Stimulated activated CD8-positive, alpha-beta memory T cell treated with anti-CD3 and anti-CD28 coated beads, Interleukin-15, amount 100 ng/mL, for 1 hour (primary cell): ENCODE measurements at places on chromosomes 4 and X.

GRCh38 chrX:95505721-95506120 lies 1178.9 kb upstream of the DIAPH2 start:
- DNase-seq, result no peak

DNA sequence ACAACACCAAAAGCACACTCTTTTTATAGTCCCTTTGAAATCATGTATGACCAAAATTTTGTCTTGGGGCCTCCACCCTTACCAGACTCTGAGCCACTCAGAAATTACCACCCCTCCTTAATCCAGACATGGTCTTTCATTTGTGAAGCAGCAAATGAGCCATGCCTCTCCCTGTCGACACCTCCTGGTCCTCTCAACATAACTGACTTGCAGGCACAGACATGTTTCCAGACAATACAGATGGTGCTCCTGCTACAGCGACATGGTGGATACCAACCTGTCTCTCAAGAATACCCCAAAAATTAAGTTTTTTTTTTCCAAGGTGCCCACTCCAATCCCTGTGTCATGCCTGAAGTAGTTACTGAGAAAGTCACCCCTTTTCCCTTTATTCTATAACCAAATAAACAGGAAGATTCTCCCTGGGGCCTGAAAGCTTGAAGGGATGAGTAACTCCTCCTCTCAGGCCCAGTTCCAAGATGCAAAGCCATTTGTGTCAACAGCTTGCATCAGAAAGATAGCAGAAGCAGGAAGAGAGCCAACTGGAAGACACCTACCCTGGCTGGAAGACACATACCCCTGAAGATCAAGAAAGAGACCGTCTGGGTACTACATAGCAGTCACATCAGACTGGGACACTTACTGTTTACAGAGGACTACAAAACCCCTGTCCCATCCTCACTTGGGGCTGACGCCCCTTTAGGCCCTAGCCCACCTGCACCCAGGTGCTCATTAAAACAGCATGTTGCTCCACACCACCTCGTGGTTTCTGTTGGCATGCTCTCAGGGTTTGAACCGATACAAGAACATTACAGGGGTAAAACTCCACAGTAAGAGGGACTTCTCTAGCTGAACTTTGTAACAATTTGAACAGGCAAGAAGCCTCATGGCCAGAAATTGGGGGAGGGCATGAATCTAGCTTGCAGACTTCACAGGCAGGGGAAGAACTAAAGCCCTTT lies 5.5 kb upstream of the UGT2B17 start:
- no peak for DNase-seq

DNA sequence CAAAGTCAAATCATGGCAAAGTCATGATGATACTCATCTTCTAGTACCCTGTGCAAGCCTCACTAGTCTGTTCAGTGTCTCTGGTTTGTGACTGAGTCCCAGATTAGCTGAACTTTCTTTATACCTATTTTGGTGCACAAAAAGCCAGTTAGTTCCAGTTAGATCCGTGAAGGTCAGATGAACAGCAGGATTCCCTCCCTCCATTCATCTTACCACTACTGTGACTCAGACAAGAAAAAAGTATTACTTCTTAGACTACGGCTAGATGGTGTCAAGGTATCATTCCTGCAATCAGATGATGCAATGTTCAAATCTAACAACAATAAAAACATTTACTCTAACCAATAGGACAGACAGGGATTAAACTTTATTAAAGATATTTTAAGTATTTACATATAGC lies 30.4 kb downstream of the ARHGEF6 start:
- no peak for DNase-seq

GRCh38 chr4:5619913-5620625 lies 88.3 kb downstream of the EVC2 start:
- no peak for DNase-seq

GRCh38 chr4:134278675-134279074 lies 77.1 kb upstream of the PABPC4L start:
- DNase-seq, result no peak

- no peak for DNase-seq
Observed at GRCh38 chr4:122503214-122503613, 46.7 kb upstream of the IL2 start.

DNA sequence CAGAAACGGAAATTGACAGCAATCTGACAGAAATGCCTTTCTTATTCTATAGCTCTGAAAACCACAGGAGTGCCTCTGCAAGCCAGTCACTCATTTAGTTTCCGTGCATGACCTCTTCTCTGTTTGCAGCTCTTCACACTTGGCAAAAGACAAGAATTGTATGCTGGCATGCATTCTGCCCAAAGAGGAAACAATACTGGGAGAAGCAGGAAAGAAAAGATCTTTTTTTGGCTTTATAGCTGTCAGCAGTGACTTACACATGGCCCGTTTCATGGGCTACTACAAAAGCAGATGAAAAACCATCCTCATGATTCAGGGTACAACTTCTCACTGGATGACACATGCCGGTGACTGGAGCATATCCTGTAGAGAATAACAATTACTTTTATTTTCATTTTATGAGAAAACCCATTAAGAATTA lies 249.4 kb downstream of the ADAMTS3 start:
- DNase-seq, result no peak

DNA sequence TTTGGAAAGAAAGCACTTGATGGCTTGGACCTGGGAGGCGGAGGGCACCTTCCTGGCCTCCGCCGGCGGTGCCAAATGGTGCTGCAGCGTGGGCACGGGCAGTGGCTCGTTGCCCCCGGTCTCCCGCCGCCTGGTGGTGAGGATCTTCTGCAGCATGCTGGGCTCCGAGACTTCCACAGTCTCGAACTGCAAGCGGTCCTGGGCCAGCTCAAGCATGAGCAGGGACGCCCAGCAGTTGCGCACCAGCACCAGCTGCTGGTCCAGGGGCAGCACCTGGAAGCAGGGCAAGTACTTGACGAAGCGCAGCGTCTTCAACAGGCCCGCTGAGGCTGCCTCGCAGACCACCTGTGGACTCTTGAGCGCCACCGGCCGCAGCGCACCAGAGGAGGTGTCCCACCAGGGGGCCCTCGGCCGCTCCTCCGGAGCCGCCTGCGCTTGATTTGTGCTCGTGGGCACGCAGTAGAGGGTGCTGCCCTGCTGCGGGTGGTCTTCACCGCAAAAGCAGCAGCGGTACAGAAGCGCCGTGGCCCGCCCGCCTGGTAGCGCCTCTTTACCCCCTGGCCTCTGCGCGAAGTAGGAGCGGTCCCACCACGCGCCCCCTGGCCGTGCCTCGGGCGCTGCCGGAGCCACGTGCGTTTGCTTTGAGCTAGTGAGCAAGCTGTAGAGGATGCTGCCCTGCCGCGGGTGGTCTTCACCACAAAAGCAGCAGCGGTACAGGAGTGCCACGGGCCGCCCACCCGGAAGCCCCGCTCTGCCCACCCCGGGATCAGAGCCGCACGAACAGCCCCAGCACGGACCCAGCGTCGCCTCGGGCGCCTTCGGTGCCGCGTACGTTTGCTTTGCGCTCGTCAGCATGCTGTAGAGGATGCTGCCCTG lies 689 bp downstream of the NR0B1 start:
- DNase-seq, result no peak

GRCh38 chrX:116009861-116010710 lies 160.5 kb upstream of the AGTR2 start:
- DNase-seq, result no peak

GRCh38 chr4:80134936-80135701 lies 62.1 kb upstream of the ANTXR2 start:
- no peak for DNase-seq

DNA sequence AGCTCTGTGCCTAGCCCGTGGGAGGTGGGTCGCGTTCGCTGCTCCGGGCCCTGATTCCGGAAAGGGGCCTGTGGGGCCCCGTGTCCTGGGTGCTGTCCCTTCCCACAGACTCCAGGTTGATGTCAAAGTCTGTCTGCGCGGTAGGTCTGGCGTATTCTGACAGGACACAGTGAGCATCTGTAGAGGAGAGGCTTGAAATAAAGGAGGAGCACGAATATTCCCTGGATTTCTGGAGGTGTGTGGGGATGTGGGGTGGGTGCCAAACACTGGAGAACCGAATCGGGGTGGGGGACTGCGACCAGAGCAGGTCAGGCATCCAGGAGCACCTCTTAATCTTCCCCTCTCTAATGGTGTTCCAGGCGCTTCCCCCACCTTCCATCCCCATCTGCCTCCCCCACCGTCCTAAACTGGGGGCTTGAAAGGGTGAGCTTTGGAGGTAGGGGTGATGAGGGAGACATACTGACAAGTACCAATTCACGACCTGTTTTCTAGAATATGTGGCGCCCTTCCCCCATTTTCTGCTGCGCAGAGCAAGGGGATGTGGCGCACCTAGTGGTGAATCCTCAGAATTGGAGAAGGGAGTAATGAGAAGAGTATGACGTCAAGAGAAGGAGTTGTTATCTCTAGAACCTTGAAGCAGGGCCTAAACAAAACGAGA lies 877 bp downstream of the GPRASP1 start:
- DNase-seq, result no peak

DNA sequence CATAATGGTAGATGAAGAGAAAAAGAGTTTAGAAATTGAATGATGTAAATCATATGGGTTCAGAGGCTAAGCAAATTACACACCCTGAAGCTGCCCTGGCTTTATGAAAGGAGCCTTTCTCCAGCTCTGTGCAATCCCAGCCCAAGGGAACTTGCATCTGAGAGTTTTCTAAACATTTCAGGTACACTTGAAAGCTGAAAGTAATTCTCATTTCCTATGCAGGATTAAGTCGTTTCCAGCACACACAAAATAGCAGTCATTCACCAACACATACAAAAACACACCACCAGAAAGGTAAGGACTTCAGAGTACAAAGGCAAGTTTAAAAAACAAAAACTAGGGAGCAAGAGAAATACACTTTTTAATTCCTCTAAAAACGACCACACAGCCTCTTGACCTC lies 1.7 kb downstream of the PDGFC start:
- DNase-seq, result no peak

- DNase-seq, result no peak
Observed at GRCh38 chrX:45710081-45710801, 509.6 kb upstream of the DIPK2B start.

GRCh38 chr4:148874331-148874730 lies 432.1 kb upstream of the NR3C2 start:
- DNase-seq, result no peak

- DNase-seq, result no peak
Observed at GRCh38 chr4:89665662-89666061, 171.3 kb downstream of the SNCA start.

DNA sequence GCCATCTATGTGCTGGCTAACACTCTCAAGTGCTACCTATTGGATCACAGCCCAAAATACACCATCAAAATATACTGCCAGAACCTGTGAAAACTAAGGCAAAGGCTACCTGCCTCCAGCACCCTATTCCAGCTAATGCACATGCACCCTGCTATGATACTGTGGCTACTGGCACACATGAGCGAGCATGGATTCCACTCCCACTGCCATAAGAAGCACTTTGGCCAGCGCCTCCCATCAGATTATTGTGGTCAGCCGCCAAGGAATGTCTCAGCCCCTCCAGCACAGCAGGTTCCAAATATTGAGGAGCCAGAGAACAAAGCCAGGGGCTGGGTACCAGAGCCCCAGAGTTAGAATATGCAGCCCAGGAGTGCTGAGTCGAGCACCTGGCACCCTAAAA lies 32.5 kb upstream of the TMPRSS11F start:
- DNase-seq, result no peak

GRCh38 chrX:46642145-46642544 lies 68.6 kb downstream of the CHST7 start:
- DNase-seq, result no peak

- no peak for DNase-seq
Observed at GRCh38 chr4:15253349-15253748, 174.5 kb upstream of the C1QTNF7 start.

- no peak for DNase-seq
Observed at GRCh38 chr4:17301869-17302268, 210.0 kb downstream of the QDPR start.
